Stimulated activated memory B cell treated with anti-CD40 and anti-IgM and Interleukin-4, amounts not matched to agents 10 μg/mL and 1 μg/mL and 100 μg/mL, for 72 hours (primary cell): ENCODE measurements at places on chromosomes 3 and 15.

- ATAC-seq: no peak
Observed at GRCh38 chr3:151113343-151113742, 27.9 kb downstream of the MED12L start.

- no peak for ATAC-seq
Observed at GRCh38 chr3:18716821-18717220, 291.7 kb upstream of the SATB1 start.

- no peak for ATAC-seq
Observed at GRCh38 chr3:134619301-134619615, 31.6 kb downstream of the KY start.

- no peak for ATAC-seq
Observed at GRCh38 chr15:39326306-39326975, 254.4 kb upstream of the THBS1 start.

DNA sequence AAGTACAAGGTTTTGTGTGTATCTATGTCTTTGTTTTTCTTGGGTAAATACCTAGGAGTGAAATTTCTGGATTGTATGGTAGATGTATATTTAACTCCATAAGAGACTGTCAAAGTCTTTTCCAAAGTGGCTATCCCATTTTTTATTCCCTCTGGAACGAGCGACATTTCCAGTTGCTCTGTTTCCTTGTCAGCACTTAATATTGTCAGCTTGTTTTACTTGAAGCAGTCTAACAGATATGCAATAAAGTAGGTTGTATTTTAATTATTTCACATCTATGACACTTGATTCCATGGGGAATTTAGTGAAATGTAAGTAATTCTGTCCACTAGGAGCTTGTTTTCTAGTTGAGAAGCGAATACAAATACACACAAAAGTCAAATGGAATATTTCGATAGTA is 18.5 kb upstream of the BNIP2 start:
- ATAC-seq: no peak

- no peak for ATAC-seq
Observed at GRCh38 chr3:194326968-194327217, 24.2 kb downstream of the CPN2 start.

GRCh38 chr3:114506591-114507300 is 212.9 kb downstream of the TIGIT start:
- ATAC-seq: no peak

GRCh38 chr3:159163656-159164055 is 361.8 kb downstream of the MFSD1 start:
- no peak for ATAC-seq

DNA sequence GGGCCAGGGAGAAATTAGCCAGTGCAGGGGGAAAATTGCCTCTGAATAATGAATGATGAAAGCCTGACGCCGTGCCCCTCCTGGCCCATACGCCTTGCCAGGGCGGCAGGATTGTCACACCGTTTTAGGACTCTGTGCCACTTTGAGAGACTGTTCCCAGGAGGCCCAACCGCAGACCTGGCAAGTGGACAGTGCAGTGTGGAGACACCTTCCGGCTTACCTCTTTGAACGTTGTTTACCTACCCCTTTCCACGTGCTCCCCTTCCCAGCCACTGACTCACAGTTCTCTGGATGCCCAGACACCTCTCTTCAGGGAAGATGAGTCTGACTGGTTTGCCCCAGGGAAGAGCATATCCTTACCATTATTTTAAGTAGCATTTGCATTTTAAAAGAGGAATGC is 84.0 kb upstream of the PXYLP1 start:
- ATAC-seq: no peak

GRCh38 chr3:61814674-61815073 is 253.3 kb downstream of the PTPRG start:
- no peak for ATAC-seq
